ENCODE measurements at places on chromosomes 13 and 19.

- DNase-seq, result no peak
Observed at GRCh38 chr13:52978989-52979388, 49.6 kb upstream of the OLFM4 start.

- DNase-seq, result no peak
Observed at GRCh38 chr13:96104516-96104915, 14.6 kb downstream of the HS6ST3 start.

DNA sequence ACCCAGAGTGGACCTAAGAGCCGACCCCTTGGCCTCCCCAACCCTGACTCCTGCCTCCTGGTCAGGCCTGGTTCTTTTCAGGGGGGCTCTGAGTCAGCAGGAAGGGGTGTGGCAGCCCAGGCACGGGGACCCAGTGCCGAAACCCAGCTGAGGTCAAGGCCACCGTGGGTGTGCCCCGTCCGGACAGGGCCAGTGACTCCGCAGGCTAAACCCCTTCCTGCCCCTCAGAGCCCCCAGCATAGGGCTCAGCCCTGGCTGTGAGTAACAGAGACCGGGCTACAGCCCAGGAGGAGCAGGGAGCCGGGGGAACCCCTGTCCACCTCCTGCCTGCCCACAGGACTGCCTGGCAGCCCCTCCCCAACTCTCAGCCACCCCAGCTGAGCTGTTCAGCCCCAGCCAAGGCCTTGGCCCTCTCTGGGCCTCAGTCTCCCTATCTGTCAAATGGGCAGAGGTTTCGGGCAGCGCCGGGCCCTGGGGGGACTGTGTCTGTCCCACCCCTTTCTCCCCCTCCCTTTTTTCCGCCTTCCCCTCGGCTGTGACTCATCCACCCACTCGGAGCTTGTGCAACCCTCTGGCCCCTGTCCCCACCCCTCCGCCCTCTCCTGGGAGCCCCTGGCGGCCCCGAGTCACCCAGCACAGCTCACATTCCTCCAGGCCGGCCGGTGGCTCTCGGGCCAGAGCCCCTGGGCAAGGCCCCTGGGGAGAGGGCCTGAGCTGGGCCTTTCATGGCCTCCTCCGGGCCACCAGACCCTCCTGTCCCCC is 8.6 kb downstream of the ZBTB7A start:
- DNase-seq, result peak; percentile 97

- no peak for DNase-seq
Observed at GRCh38 chr13:46561691-46562090, 8.7 kb downstream of the LRCH1 start.

DNA sequence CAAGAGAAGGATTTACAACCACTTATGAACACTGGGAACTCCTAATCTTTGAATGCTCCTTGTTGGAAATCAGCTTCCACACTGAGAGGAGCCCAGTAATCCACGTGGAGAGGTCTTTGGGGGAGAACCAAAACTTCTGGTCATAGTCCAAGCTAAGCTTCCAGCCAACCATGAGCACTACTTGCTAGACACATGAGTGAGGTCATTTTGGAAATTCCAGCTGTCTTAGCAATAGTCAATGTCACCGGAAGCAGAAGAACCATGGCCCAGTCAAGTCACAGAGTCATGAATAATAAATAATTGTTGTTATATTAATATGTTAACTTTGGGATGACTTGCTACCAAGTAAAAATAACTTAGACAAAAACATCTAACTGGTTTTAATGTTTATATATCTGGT is 324.9 kb upstream of the SGCG start:
- no peak for DNase-seq

Data from mesenteric fat pad (tissue), 1 donor.